ENCODE measurements at places on chromosomes 3 and 15.

DNA sequence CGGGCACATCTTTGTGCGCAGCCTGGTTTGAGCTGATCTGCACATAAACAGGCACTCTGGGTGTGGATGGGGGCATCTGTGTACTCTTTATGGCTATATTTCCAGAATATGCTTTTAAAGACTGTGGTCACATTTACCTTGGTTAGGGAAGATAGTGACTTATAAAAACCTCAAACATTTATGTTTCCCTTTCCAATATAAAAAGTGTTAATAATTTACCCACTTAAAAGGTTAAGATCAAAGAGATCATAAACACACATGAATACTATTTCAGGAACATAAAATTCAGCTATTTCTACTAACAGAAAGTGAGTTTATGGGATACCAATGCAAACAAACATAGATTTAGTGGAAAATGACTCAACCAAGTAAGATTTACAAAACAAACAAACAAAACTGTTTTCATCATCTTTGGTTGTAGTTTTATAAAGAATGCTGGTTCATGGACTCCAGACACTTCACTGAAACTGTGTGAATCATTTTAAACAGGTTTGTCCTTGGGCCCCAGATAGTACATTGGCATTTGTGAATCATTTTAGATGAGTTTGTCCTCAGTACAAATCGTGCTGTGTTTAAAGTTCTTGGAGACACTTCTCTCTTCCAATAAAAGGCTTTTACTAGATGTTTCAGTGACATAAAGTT is 253.5 kb upstream of the CTDSPL start:
- DNase-seq, result no peak

- no peak for DNase-seq
These were observed 22.1 kb upstream of the SCAANT1 start for GRCh38 chr3:63934041-63934866.

GRCh38 chr3:52229656-52230055 is 4.2 kb upstream of the TLR9 start:
- no peak for DNase-seq

GRCh38 chr3:59978979-59979378 is 929.2 kb upstream of the CFAP20DC start:
- DNase-seq, result no peak

Measured in NCI-H526 treated with DMSO at 0.1 percent for 48 hours (cell line).